ENCODE measurements at places on chromosomes 11 and 22. TPM values are rescaled to one million over a fixed set of nuclear protein-coding genes. Genes with fewer than 3 reads are reported as not detected.

The NRXN2 gene
- total RNA-seq = 8.0 TPM

The TMEM45B gene
- total RNA-seq = not detected

The SNAP29 gene
- 9.2 TPM for total RNA-seq

The FOXRED1 gene
- total RNA-seq = 13.2 TPM

The SSTR3 gene
- not detected for total RNA-seq

The OR5B21 gene
- not detected for total RNA-seq

The TRIM6 gene
- total RNA-seq = 5.1 TPM

The OR8D1 gene
- not detected for total RNA-seq

The DNAJB7 gene
- total RNA-seq = not detected

The MOGAT2 gene
- not detected for total RNA-seq

The HEPACAM gene
- not detected for total RNA-seq

The BTG4 gene
- not detected for total RNA-seq

Data from smooth muscle cell of the pulmonary artery (primary cell).